Nephron progenitor cell (in vitro differentiated cells): ENCODE measurements at places on chromosomes 13 and 19.
A peak's percentile ranks its signal among the peaks of the same experiment; 100 is the strongest.

- no peak overlapping the region for H3K27ac ChIP-seq
- H3K4me1 ChIP-seq: no peaks in the 10 kb centered on the region
- H3K27me3 ChIP-seq: peaks cover 4% of the 10 kb centered on the region
- H3K36me3 ChIP-seq: no peaks in the 10 kb centered on the region
- no peak overlapping the region for H3K4me3 ChIP-seq
These were observed 9.0 kb upstream of the IPO5 start for GRCh38 chr13:97944396-97945029.

DNA sequence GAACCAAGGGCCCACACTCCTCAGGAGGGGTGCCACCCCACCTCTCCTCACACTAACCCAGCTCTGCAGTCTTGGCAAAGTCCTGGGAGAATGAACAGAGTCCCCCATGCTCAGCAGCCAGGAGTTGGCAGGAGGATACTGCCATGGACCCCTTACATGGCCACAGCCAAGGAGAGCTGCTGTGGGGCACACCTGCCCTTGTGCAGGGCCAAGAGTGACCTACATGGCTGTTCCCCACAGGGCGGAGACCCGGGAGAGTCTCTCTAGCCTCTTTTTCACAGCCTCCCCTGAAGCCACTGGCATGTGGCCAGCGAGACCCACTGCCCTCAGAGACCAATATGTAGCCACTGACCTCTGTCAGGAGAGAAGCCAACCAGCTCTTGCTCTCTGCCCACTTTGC lies 45.9 kb upstream of the VSTM2B start:
- H3K27ac ChIP-seq: no peak overlapping the region
- H3K27me3 ChIP-seq: peaks cover 15% of the 10 kb centered on the region
- peaks cover 47% of the 10 kb centered on the region for H3K4me1 ChIP-seq
- no peak for DNase-seq

- peaks cover 51% of the 10 kb centered on the region for H3K4me1 ChIP-seq
- H3K27me3 ChIP-seq: peaks cover 16% of the 10 kb centered on the region
- H3K27ac ChIP-seq: no peak overlapping the region
- H3K4me3 ChIP-seq: no peak overlapping the region
These were observed 7.1 kb downstream of the RFX2 start for GRCh38 chr19:6103217-6103644.

DNA sequence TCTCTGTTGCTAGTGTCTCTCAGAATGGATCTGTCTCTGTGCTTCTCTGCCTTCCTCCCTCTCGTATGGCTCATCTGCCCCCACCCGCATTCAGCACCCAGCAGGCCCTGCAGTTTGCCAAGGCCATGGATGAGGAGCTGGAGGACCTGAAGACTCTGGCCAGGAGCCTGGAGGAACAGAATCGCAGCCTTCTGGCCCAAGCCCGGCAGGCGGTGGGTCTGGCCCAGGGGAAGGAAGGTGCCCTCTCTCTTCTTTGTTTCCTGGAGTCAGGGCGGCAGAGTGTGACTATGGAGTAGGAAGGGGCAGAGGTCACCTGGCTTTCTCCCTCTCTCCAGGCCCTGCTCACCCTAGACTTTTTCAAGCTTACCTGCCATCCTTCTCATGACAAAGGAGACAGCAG lies 10.9 kb downstream of the KASH5 start:
- H3K36me3 ChIP-seq: no peaks in the 10 kb centered on the region
- no peak for DNase-seq
- peaks cover 62% of the 10 kb centered on the region for H3K4me1 ChIP-seq
- peak overlapping the region; percentile 1 for H3K4me3 ChIP-seq
